Foreskin keratinocyte (primary cell): ENCODE measurements at places on chromosomes 2 and 18.
A peak's percentile ranks its signal among the peaks of the same experiment; 100 is the strongest.

DNA sequence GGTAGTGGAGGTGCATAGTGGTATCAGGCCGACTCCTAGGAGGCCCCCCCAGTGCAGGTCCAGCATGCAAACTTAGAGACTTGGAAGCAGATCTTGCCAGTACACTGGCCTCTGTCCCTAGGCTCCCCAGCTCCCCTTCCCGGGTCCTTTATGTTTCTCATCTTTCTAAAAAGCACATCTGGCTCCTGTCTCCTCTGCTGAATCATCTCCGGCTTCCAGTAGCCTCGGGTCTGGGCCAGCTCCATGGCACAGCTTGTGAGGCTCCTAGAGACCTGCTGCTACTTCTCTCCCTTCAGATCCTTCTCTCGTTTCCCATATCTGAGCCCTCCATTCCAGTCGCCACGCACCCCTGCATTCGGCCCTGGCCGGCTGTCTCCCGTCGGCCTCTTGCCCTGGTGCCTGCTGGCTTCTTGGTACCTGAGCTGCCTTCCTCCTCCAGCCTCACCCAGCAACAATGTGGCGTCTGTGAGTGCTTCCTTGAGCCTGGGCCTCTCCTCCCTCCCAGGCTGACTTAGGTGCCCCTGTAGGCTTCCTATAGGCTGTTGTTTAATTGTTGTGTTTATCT lies 6.6 kb downstream of the TRAF3IP1 start:
- no peak for DNase-seq

- no peak for DNase-seq
Observed at GRCh38 chr2:143169105-143169504, 39.9 kb downstream of the ARHGAP15 start.

DNA sequence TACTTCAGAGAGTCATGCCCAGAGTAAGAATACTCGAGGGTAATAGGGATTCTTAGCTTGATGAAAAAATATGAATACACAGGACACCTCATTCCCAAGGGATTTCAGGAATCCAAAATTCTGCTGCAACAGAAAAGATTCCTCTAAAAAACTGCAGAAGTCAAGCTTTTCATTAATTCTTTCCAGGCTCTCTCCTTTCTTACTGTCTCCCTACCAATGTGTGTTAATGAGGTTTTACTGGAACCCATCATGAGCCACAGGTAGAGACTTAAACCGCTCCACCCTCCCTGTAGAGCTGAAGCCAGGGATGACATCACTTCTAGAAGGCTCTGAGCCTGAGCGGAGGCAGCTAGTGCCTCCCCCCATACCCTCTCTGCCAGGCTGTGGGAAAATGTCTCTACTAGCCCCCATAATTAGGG lies 3.4 kb downstream of the SDC1 start:
- no peak for DNase-seq

GRCh38 chr2:164514491-164514890 lies 106.8 kb downstream of the GRB14 start:
- peak; percentile 90 for DNase-seq

GRCh38 chr2:128409326-128410034 lies 90.8 kb upstream of the HS6ST1 start:
- DNase-seq = no peak

DNA sequence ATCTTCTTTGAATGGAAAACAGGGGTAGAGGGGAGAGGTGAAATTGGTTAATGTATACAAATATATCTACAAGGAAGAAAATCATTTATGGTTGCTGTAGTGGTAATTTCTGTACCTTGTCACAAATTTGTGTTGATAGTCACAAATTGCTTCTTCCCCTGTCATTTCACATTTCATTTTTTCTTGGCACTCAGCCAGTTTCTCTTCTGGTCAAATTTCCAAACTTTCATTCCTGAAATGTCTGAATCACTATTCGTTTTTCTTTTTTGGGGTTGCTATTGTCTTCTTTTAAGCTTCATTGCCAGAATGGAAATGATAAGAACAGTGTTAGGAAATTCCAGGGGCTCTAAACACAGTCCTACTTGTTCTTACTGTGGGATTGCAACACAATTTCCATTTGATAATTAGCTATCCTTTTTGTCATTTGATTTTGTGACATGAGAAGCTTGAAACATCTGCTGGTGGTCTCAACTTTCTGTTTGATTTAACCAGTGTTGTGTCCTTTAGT lies 136.0 kb upstream of the GCFC2 start:
- no peak for DNase-seq

DNA sequence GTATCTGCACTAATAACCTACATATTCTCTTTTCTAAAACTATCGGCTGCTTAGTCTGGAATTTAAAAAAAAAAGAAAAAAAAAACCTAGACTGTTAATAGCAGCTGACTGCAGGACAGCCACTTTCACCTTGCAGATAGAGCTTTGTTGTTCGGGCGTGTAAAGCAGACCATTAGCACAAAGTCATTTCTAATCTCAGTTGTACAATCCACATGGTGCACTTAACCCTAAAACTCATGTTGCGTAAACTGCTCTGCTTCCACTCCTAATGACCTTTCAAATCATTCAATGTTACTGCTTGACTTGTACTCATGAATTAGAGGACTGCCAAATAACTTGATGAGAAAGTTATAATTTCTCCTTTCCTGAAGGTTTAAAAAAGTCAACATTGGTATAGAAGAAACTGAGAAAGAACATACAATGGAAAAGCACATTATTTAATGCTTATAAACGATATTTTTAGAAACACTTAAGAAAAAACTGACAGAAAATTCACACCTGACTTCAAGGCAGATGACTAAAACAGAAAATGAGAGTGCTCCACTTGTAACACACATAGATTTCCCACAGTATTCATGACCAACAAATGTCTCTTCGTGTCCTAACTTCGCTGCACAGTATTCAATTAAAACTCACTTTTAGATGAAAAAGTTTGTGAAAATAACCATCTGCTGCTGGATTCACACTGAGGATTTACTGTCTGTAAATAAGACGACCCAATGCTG lies 2.6 kb downstream of the CDH2 start:
- no peak for DNase-seq

- no peak for DNase-seq
Observed at GRCh38 chr2:48856144-48856543, 100.6 kb upstream of the LHCGR start.

DNA sequence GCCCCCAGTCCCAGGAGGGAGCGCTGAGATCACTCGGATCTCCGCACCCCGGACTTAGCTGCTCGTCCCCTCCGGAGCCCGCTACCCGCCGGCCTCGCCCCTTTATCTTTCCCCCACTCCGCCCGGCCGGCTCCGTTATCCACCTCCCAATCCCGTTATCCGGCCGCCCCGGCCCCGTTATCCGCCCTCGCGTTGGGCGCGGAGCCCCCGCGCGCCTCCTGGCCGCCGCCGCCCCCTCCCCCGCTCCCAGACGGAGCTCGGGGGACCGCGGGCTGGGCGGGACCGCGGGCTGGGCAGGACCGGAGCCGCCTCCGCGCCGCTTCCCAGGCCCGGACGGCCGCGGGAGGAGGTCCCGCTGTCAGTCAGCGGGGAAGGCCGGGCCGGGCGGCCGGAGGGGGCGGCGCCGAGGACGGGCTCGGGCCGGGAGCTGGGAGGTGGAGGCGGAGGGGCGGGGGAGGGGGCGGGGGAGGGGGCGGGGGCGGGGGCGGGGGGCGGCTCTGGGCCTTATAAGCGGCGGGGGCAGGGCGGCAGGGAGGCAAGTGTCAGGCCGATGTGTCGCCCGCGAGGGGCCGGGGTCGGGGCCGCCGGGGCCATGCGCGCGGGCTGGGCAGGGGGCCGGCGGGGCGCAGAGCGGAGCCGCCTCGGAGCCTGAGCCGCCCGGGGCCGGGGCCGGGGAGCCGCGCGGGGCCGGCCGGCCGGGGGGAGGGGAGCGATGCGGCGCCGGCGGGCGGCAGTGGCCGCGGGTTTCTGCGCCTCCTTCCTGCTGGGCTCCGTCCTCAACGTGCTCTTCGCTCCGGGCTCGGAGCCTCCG lies at the start of gene PKDCC:
Gene PKDCC (plus strand): TSS at position 534 of the 811 bp plus-strand sequence. CDS start 179 bp downstream, at position 713.
- no peak for DNase-seq

- DNase-seq = no peak
Observed at GRCh38 chr2:9735335-9735734, 104.5 kb upstream of the YWHAQ start.

DNA sequence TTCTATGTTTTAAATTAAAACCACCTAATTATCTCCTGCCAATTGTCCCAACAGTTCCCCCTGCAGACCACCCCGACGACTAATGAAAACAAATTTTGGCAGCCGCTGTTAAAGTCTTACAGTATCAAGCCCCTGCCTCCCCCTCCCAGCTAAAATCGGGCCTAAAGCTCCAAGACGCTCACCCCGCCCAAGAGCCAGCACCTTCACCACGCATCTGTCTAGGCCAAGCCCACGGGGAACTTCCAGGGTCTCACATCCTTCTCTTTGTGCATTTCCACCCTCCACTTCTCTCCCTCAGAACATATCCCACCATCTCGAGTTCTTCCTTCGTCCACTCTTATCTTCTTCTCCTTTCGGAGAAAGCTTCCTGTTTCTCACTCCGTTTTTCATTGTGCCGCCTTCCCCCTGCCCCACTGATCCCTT lies 445 bp downstream of the PRPF40A start:
- DNase-seq = no peak

DNA sequence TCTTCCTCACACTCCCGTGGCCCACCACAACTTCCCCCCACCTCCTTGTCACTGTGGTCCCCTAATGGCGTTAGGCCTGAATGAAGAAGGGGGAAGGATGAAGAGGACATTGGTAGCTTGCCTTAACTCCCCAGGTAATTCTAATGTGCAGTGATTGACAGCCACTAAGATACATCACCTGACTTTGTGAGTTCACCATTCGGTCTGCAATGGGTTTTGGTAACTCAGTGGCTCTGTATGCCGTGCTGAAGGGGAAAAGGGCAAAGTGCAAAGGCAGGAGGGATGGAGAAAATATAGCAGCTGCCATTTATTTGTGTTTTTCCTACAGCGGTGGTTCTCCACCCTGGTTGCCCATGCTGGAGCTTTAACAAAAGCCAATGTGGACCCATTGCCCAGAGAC lies 42.2 kb downstream of the ABCG8 start:
- no peak for DNase-seq

GRCh38 chr18:58896734-58897508 lies 32.2 kb downstream of the ZNF532 start:
- no peak for DNase-seq

- DNase-seq = no peak
Observed at GRCh38 chr2:5352286-5352685, 339.9 kb upstream of the SOX11 start.

DNA sequence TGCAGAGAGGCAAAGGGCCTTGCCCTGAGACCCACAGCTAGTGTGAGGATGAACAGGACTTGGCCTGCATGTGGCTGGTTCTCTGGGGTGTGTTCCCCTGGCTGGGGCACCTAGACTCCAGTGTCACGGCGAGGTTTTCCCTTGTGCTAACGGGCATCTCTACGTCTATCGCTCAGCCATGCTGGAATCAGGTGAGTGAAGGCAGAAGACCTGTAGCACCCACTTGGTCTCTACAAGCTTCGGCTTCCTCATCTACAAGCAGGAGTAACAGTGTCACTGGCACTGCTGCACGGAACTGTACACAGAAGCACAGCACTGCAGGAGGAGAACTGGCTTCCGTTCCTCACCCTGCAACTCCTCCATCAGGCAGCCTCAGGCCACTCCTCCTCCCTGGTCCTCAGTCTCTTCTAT lies 30.6 kb downstream of the HS1BP3 start:
- no peak for DNase-seq

- no peak for DNase-seq
Observed at GRCh38 chr18:35732636-35733035, 151.1 kb downstream of the GALNT1 start.

DNA sequence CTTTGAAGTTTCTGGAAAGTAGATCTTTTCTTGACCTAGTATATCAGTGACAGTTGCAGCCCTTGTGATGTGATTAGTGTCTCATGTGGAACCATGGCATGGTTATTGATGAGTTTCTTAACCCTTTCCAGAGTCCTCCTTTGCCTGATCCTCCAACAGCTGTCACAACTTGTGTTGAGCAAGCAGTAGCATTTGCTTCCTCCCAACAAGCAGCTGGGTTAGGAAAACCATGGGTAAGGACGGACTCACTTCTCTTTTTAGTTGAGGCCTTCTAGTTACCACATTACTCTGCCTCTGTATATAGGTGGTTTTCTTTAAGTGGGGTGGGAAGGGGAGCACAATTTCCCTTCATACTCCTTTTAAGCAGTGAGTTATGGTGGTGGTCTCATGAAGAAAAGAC lies 96.3 kb downstream of the XRCC5 start:
- DNase-seq = no peak

DNA sequence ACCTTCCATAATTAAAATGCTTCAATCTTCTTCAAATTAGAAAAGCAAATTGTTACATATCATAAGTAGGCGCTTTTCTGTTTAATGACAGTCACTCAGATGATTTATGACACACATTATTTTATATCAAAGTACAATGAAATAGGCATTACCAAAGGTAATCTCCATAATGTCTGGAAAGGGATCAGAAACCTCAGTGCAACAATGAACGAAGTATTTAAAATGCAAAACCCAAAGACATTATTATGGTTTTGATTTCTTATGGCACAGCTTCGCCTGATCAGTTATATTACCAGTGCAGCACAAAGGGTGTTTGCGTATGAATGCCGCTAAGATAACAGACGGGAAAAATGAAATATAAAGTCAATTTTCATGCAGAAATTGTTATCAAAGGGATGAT lies 162.2 kb upstream of the MEIS1 start:
- DNase-seq = no peak

DNA sequence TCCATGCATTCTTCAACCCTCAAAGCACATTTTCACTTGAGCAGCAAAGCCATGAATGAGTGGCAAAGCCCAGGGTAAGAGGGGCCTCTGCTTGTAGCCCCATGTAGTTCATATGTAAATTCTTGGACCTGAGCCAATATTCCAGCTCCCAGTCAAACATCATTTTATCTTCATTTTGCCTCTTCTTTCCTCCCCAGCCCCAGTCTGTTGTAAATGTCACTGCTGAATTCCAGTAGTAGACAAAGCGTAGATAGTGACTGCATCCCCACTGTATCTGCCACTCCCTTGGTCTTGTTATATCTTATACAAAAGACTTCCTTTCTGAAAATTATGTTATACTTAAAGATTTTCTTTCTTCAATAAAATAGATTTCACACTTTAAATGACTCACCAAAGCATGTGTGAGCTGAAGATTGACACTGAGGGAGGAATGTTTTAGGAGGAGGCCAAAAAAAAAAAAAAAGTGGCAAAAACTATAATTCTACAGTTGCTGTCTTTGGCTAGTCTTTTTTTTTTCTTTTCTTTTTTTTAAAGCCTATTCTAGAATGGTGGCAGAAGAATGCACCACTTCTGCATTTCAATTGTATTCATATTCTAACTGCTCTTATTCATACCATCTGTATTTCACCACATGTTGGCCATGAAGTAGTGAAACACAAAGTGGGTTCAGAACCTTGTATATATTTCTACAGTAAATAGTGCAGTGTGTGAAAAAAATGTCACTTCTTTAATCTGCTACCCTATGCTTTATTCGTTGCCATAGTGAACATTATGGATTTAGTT lies 306.1 kb downstream of the CPS1 start:
- DNase-seq = no peak

- DNase-seq = peak; percentile 75
Observed at GRCh38 chr2:9594366-9595054, 36.3 kb downstream of the YWHAQ start.
